ENCODE measurements at places on chromosomes 1 and 21. TPM values are rescaled to one million over a fixed set of nuclear protein-coding genes. Genes with fewer than 3 reads are reported as not detected.

DNA sequence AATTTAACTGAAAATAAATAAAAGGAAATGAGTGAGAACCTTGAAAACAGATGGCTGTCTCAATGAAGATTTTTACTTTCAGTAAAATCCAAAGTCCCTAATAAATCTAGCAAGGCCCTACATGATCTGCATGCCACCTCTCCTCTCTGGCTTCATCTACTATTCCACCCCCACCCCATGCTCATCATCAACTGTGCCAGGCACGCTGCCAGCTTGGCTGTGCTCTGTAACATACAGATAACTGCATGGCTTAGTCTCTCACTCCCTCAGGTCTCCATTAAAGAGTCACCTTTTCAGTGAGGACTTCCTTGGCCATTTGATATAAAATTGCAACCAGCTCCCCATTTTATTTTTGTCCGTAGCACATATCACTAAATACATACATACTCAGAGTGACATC lies 26.7 kb downstream of the RGSL1 start:
- DNase-seq: no peak
- H3K4me1 ChIP-seq: no peaks in the 10 kb centered on the region
- H3K27me3 ChIP-seq: no peaks in the 10 kb centered on the region

DNA sequence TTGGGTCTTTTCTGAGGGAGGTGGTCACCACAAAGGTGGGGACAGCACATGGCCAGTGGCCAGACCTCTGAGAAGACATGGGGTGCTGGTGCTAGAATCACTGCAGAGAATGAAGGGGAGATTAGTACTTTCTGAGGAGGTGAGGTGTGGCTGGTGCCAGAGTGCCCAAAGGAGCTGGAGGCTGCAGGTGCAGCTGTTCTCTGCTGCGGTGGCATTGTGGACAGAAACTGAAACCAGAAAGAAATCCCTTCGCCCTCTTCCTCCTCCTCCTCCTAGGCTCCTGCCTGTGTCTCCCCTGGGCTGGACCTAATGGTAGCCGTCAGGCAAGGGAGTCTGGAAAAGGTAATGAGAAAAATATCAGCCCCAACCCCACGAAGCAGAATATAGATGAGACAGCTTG lies 261.7 kb downstream of the TM2D1 start:
- no peak for DNase-seq
- H3K27me3 ChIP-seq: no peaks in the 10 kb centered on the region
- no peaks in the 10 kb centered on the region for H3K4me1 ChIP-seq
- H3K4me3 ChIP-seq: no peak overlapping the region

DNA sequence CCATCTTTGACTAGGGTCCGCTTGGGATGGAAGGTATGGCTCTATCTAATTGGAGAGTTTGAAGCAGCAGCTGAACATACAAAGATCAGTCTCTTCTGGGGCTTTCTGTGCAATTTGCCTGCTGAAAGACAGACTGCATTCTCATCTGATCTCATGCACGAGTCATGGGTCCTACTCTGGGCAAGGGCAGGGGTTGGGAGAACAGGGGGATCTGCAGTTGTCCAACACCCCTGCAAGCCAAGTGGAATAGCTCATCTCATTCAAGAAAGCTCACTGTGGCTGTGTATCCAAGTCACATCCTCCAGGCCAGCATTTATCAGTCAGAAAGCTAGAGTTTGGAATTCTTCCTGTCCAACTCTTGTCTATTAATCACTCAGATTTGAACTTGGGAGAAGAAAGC lies 177.2 kb upstream of the C8B start:
- no peaks in the 10 kb centered on the region for H3K27me3 ChIP-seq
- no peaks in the 10 kb centered on the region for H3K4me1 ChIP-seq
- H3K4me3 ChIP-seq: no peak overlapping the region
- H3K36me3 ChIP-seq: no peaks in the 10 kb centered on the region

DNA sequence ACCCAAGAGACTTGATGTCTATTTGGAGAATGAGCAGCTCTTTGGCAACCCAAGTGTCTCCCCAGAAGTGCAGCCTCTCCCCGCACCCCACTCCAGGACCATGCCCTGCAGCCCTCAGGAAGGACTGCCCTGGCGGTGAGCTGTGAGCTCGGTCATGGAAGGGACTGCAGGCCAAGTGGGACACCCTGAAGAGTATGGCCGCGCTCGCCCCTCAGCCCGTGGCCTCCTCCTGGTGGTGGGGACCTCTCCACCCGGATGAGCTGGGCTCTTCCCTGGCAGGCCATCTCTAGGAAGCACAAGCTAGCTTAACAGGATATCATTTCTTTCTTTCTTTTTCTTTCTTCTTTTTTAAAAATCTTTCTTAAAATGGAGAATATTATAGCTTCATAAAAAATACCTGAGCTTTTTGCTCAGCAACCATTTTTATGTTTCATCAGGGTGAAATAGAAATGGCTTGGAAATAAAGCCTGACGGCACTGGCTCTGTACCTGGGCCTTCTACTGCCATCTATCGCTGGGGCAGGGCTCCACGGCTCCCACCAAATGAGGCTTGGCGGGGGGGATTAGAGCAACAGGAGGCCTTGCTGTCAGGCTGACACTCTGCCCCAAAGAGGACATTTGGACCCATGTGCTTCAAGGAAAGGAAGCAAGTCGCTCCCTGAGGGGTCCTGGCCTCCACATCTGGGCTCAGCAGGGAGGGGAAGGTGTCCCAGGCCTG lies 296.2 kb upstream of the VAMP3 start:
- no peak for DNase-seq
- no peak overlapping the region for H3K4me3 ChIP-seq
- no peaks in the 10 kb centered on the region for H3K27me3 ChIP-seq
- peaks cover 61% of the 10 kb centered on the region for H3K4me1 ChIP-seq
- no peaks in the 10 kb centered on the region for H3K36me3 ChIP-seq
- H3K27ac ChIP-seq: no peak overlapping the region

GRCh38 chr1:174583316-174583715 lies 135.6 kb downstream of the GPR52 start:
- no peaks in the 10 kb centered on the region for H3K4me1 ChIP-seq
- no peaks in the 10 kb centered on the region for H3K27me3 ChIP-seq
- no peak overlapping the region for H3K27ac ChIP-seq
- no peak for DNase-seq
- H3K4me3 ChIP-seq: no peak overlapping the region

- H3K4me3 ChIP-seq: no peak overlapping the region
- H3K36me3 ChIP-seq: peaks cover 27% of the 10 kb centered on the region
- no peaks in the 10 kb centered on the region for H3K27me3 ChIP-seq
- peaks cover 9% of the 10 kb centered on the region for H3K4me1 ChIP-seq
Measured at GRCh38 chr1:87338566-87338965, 9.9 kb downstream of the LMO4 start.

DNA sequence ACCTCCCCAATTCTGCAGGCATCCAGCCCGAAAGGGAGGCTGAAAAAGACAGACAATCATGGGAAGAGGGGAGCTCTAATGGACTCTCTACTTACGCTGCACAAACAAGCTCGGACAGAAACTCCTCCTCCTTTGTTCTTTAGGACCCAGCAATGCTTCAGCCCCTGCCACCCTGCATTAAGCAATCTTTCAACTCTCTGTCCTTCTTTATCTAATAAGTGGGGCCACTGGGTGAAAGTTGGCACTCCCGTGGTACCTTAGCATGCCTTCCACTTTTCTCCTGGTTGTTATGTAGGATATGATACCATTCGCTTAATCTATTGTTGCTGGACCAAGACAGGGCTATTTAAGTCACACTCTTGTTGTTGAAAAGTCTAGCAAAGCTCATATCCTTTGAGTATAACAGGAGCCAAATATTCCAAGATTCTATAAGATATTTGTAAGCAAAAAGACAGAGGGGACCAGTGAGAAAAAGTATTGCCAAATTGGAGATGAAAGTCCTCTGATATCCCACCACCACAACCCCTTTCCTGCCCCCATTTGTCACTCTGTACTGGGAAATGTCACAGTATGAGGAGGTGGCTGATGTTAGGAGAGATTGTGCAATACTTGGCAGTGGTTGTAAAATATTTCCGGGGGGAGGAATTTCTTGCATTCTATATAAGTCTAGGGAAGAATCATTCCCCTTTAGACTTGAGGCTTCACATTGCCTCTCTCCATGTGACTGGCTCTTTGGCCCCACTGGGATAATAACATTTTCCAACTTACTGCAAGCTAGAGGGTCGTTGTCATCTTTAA lies 137.3 kb upstream of the GJB5 start:
- no peak overlapping the region for H3K27ac ChIP-seq
- H3K4me3 ChIP-seq: no peak overlapping the region
- no peak for DNase-seq
- H3K36me3 ChIP-seq: no peaks in the 10 kb centered on the region
- no peaks in the 10 kb centered on the region for H3K27me3 ChIP-seq

DNA sequence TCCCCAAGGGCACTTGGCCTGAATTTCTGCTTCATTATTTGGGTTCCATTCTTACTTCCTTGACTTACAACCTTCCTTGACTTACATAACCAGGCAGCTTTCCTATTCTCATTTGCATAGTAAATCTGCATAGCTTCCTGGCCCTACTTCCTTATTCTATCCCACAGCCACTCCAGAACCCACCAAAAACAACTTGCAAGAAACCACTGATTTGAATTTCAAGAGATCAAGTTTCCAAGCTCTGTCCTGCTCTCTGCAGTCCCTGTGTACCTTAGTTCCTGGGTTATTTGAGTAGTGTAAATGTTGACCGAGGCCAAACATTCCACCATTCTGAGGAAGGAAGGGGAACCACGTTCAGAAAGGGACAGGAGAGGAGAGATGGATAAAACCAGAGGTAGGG lies 603.3 kb downstream of the PTPRC start:
- H3K4me1 ChIP-seq: no peaks in the 10 kb centered on the region
- H3K27me3 ChIP-seq: no peaks in the 10 kb centered on the region
- no peak overlapping the region for H3K4me3 ChIP-seq
- no peak for DNase-seq

DNA sequence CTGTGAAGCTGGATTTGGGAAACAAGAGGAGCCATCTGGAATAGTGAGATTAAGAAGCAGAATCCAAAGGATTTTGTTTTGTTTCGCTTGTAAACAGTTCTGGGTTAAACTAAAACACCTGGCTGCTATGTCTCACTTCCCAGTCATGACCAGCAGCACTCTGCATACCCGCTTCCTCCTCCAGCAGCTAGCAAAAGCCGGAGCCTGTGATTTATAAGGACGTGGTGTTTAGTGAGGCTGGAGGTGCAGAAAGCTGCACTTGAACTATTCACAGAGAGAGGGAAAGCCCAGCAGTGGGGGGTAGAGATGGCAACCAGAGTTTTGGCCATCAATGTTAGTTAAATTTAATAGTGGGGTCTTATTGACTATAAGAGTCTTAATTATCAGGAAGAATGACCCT lies 240.2 kb downstream of the AJAP1 start:
- H3K4me1 ChIP-seq: no peaks in the 10 kb centered on the region
- no peak overlapping the region for H3K4me3 ChIP-seq
- H3K27me3 ChIP-seq: peaks cover 5% of the 10 kb centered on the region
- no peaks in the 10 kb centered on the region for H3K36me3 ChIP-seq
- H3K27ac ChIP-seq: no peak overlapping the region

The GPR161 gene
- total RNA-seq: 9.8 TPM
